ENCODE measurements at places on chromosomes 7 and 10.
A peak's percentile ranks its signal among the peaks of the same experiment; 100 is the strongest.

- no peak for DNase-seq
Measured at GRCh38 chr10:25083546-25084111, 67.2 kb downstream of the THNSL1 start.

DNA sequence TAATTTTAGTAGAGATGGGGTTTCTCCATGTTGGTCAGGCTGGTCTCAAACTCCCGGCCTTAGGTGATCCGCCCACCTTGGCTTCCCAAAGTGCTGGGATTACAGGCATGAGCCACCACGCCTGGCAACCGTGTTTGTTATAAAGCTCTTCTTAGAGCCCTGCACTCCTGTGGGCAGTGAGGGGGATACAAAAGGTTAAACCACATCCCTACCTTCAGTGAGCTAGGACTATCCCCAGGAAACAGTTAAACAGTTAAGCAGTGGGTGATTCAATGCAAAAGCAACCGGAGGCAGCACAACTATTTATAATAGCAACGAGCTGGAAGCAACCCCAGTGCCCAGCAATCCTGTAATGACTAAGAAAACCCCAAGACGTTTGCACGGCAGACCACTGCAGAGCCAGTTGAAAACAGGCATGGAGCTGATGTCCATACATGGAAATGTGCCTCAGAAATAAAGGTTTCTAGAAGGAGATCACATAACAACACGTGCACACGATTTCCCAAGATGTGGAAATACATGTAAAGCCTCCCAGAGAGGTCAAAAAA is 107.2 kb upstream of the LYZL2 start:
- peak; percentile 99 for DNase-seq

DNA sequence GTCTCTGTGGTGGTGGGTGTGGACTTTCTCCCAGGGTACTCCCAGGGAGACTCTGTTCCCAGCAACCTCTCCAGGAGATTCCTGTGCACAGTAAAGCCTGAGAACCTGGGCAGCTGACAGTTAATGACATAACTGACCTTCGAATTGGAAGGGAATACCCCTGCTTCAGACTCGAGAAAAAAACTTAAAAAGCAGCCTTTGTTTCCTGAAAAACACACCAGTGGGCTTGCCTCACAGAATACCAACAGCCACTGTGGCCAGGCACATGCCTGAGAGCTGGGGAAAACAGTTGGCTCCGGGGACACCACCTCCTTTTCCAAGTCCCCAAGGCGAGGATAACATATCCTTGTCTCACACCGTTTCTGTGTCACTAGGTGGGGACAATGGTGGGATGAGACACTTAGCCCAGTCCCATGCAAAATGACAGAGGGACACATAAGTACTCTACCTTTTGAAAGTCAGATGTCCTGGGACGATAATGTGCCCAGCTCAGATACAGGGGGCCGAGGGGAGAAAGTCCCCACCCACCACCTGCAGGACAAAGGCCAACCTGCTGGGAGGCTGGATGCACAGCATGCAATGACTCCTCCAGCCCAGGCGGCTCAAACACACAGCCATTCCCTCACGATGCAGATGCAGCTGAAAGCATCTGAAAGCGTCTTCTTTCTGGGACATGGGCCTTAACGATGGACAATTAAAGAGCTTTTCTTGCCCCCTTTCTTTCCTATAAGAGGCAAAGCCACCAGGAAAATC is 65.6 kb downstream of the HIPK2 start:
- no peak for DNase-seq

DNA sequence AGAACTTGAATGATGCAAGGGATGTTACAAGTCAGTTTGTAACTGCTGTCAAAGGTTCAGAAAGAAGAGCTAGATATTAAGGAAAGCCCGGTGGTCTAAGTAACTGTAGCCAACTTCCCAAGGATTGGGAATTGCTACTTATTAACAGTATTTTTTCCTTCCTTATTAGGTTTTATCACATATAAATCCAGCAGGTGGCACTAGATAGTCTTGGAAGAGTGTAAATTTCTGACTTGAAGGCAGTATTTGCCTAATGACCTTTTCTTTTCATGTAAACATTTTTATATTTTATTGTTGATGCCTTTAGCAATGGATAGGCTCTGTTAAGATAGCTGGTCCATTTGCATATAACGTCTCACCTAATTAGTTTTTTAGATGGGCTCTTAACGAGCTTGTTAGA is 51.2 kb downstream of the ANLN start:
- peak; percentile 27 for DNase-seq

DNA sequence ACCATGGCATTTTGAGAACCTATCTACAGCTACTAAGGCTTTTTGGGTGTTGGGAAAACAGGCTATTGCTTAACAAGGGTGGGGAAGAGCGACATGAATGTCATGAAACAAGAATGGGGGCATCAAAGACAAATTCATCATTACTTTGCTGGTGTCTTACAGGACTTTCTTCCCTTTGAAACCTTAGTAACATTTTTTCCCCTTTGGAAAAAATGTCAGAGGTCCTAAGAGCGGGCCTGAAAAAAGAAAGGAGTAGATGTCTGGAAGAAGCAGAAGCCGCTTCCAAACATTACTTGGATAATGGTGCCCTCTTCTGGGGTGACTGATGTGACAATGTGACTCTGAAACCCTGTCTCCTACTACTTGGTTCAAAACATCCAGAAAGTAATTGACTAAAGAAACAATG is 3.8 kb upstream of the DDX50 start:
- DNase-seq, result peak; percentile 80

DNA sequence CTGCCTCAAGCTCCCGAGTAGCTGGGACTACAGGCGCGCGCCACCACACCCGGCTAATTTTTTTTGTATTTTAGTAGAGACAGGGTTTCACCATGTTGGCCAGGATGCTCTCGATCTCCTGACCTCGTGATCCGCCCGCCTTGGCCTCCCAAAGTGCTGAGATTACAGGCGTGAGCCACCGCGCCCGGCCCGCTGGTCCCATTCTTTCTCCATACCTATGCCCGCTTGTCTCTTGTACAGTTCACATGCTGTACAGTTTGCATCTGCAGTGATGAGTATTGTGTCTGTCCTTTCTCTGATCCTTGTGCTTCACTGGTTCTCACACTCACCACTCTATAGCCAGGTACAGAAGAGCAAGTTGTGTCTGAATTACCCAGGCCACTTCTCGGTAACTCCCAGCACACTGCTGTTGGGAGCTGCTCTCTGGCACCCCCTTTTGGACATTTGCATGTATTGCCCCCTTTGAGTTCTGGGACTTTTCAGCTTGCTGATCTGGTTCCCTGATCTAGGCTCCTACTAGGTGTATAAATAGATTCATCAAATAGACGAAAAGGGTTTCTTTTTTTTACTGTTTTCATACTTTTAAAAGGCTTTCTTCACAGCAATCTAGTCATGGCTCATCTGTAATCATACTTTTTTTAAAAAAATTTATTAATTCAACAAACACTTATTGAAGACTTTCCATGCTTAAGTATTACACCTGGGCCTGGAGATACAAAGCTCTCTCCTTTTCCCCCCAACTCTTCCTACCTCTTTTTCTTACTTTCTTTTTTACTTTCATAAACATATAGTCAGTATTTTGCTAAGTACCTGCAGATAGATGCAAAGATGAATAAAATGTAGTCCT is 53.5 kb downstream of the AOAH start:
- peak; percentile 90 for DNase-seq

DNA sequence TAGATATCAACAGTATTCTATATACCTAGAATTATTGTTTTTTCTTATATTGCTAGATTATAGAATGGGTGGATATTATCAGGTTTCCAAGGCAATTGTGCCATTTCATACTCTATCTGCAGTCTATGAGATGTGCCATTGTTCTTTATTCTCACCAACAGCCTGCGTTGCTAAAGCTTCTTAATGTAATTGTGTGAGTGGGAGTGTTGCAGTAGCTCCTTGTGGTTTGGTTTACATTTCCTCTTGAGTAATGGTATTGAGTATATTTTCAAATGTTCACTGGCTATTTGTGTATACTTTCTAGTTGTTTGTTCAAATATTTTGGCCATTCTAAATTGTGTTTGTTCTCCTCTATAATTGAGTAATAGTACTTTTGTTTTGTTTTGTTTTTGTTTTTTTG is 199.2 kb downstream of the TFEC start:
- DNase-seq, result no peak

- DNase-seq, result no peak
Measured at GRCh38 chr10:121709675-121710073, 111.4 kb upstream of the FGFR2 start.

- no peak for DNase-seq
Measured at GRCh38 chr10:44056206-44056605, 328.7 kb downstream of the CXCL12 start.

DNA sequence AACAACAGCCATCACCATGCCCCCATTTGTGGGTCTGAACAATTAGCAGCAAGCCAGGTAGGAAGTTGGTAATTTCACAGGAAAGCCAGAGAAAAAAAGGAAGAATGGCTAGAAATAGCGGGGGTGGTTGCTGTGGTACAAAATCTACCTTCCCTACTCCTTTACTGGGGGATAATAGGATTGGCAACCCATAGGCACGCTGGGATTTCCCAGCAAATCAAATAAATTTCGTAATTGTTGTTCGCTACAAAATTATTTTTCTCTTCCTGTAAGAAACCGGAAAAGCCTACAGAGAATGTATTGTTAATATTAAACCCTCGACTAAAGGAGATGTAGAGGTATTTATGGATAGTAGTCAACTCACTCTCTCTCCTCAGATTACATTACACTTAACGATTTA is 123.9 kb downstream of the DOCK4 start:
- no peak for DNase-seq

- no peak for DNase-seq
Measured at GRCh38 chr10:128870830-128871597, 596.0 kb upstream of the MGMT start.

GRCh38 chr7:15703732-15704131 is 17.2 kb upstream of the MEOX2 start:
- no peak for DNase-seq

DNA sequence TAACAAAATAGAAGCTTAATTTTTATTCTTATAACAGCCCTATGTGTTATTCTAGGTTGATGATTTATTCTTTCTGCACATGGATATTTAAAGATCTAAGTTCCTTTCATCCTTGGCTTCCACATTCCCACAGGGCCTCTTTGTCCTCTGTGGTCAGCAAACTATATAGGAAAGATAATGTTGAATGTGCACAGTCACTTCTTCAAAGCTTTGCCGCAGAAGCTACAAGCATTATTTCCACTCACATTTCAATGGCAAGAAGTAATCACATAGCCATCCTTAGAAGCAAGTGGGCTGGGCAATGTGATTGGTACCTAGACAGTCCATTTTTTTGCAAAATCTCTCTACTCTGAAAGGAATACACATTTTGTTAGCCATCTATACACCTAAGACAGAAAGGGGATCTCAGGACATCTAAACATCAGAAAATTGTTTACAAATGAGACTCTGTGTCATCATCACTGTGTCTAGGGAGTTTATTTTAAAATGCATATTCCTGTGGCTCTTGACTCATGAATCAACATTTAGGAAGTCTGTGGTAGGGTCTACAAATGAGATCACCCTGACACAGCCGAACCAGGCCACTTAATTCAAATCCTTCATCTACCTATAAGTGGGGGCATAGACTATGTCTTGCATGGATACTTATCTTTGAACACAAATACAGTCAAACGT is 1060.5 kb downstream of the XPNPEP1 start:
- no peak for DNase-seq

GRCh38 chr10:11014671-11015445 is 2.8 kb upstream of the CELF2 start:
- no peak for DNase-seq

GRCh38 chr7:90209776-90210175 is 1.8 kb upstream of the STEAP2 start:
- DNase-seq, result no peak

- DNase-seq, result no peak
Measured at GRCh38 chr10:23414658-23415057, 24.2 kb upstream of the OTUD1 start.

- DNase-seq, result no peak
Measured at GRCh38 chr10:127266431-127266830, 70.0 kb upstream of the INSYN2A start.

- peak; percentile 11 for DNase-seq
Measured at GRCh38 chr7:150876817-150877526, 24.7 kb downstream of the AOC1 start.

- no peak for DNase-seq
Measured at GRCh38 chr10:124374535-124375352, 44.0 kb downstream of the OAT start.

DNA sequence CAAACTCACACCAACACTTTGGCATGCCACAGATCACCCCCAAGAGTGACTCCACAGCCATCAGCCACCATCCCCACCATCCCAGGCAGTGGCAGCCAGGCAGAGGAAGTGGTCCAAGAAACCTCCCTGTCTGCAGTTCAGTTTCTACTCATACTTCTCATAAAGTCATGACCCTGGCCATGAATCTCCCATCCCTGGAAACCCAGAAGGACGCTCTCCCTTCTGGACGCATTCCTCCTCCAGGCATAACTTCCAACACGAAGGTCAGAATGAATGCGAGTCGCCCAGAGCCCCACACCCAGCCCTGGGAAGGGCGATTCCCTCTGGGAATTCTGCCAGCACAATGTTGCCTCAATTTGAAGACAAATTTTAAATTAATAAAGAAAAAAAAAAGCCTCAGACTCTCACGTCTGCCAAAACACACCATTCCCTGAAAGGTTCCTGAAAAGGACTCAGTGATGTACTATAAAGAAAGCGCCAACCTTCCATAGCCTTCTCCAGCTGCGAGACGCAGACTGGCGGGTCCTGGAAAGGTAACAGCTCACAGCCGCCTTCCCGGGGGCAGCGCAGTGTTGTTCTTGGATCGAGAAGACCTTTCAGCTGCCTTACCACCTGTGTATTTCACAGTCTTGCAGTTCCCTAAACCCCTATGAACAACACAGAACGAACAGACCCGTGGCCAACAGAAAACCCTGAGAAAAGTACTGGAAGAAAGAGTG is 307.6 kb downstream of the FRMD4A start:
- no peak for DNase-seq

DNA sequence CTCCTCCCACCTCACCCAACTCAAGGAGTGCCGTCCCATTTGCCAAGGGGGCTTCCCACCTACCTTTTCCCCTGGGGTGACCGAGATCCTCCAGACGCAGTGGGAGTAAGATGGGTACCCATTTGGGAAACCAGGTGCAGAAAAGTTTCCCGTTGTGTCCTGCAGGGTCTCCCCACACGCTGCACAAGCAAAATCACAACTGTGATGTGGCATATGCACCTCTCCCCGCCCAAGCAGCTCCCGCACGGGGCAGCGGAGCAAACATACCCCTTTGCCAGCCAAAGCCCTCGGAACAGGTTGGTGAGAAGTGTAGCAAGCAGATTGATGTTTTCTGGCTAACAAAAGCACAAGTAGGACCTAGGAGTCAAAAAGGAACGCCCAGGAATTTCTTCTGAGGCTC is 51.5 kb upstream of the OPALIN start:
- DNase-seq, result no peak

Data from A172 (cell line).